ENCODE measurements at places on chromosomes 2 and 18.
A peak's percentile ranks its signal among the peaks of the same experiment; 100 is the strongest.

GRCh38 chr2:67502346-67503065 is 105.4 kb downstream of the ETAA1 start:
- DNase-seq: no peak

DNA sequence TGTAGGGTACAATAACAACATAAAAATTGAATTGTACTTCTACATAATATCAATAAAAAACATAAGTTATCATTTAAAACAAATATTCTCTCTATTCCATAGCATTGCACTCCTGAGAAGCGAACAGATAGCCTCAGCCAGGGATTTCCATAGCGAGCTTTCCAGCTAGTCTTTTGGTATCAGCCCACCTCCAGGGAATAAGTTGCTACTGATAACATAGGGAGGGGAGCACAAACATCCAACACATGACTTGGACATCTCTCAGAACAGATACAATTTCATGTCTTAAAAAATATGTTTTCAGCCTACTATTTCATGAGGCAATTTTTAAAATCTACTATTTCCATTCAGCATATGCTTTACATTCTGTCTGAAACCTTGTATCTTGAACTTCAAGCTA is 804.4 kb upstream of the RAB6C start:
- DNase-seq: no peak

DNA sequence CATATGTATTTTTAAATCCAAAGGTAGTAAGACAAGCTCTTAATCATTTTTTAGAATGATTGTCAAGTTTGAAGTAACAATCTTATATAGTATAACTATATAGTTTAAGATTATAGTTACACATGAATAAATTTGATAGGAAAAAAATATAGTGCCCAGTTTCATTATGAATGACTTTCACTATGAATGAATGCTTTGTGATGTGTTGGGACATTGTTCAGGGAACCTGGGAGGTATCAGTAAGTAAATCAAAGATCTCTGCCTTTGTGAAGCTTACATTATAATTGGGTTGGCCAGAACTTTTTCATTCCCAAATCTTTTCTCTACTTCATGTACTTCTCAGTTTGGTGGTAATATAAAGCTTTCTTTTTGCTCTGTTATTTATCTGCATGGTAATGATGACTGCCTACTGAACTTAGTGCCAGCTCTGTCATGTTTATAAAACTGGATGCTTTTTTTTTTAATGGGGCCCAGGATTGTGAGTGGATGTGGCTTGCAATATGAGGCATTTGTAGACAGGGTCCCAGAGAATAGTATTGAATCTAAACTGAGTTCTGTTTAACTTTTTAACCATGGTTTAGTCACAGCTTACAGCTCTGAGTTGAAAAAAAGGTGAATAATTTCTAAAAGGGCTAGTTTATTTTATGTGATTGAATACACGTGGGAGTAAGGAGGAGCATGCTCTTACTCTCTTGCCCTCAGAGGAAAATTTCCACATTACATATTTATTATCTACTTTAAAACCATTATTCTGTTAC is 23.3 kb downstream of the GLS start:
- no peak for DNase-seq

- DNase-seq: peak; percentile 46
These were observed 23.6 kb downstream of the SLC66A2 start for GRCh38 chr18:79927607-79928562.

- DNase-seq: no peak
These were observed 24.8 kb downstream of the GIGYF2 start for GRCh38 chr2:232721882-232722281.

GRCh38 chr2:83565181-83565580 is 893.9 kb downstream of the SUCLG1 start:
- DNase-seq: no peak

- no peak for DNase-seq
These were observed 238.3 kb downstream of the PRKCE start for GRCh38 chr2:45889620-45890370.

Data from islet precursor cell (in vitro differentiated cells).